Activated T-cell treated with anti-CD3 and anti-CD28 coated beads for 48 hours (primary cell): ENCODE measurements at places on chromosomes 12 and 14.

- no peak for DNase-seq
Measured at GRCh38 chr14:59245809-59246295, 57.4 kb downstream of the DAAM1 start.

DNA sequence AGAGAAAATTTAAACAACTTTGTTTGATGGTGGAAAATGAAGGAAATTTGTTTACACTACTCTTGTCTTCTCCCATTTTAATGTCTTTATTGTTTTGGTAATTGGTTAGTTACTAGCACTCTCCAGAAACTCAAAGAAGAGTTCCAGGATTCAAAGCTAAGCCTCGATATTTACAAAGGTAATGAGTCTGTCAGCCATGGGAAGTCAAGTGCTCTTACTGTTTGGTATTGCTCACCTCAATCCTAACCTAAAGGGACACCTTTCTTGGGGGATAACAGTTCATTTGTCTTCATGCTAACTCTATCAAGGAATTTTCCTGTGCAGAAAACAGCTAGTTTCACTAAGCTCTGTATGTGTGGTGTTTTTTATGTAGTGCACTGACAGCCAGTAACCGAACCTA lies 222.9 kb upstream of the LMO3 start:
- DNase-seq, result no peak

DNA sequence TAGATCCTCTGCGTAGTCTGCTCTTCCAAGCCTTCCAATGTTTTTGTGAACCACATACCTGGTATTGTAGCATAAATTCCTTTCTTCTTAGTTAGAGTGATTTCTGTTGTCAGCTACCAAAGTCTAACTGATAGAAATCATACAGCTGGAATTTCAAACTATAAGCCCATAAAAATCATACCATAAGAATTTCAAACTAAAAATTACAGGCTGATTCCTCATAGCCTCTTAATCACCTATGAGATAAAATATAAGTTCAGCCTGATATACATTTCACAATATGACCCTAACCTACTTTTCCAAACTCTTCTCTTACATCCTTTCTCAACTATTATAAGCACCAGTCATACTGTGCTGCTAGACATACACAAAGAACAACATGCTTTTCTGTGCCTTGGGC lies 64.8 kb downstream of the PTHLH start:
- no peak for DNase-seq

DNA sequence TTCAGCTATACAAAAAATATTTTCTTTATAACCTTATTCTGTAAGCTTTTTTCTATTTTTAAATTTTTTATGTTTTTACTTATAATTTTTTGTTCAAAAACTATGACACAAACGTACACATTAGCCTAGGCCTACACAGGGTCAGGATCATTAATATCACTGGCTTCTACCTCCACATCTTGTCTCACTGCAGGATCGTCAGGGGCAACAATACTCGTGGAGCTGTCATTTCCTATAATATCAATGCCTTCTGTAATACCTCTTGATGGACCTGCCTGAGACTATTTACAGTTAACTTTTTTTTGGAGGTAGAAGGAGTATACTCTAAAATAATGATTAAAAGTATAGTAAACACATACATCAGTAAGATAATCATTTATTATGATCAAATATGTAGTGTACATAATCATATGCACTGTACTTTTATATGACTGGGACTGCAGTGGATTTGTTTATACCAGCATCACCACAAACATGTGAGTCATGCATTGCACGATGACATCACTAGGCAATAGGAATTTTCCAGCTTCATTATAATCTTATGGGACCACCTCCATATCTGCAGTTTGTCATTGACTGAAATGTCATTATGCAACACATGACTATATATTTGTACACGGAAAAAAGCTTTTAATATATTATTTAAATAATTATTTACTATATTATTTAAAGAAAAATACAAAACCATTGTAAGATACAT lies 18.5 kb upstream of the PMCH start:
- no peak for DNase-seq

GRCh38 chr12:53218551-53219291 lies 11.7 kb upstream of the ITGB7 start:
- no peak for DNase-seq

- DNase-seq, result no peak
Measured at GRCh38 chr14:51666826-51667225, 15.1 kb downstream of the FRMD6 start.

DNA sequence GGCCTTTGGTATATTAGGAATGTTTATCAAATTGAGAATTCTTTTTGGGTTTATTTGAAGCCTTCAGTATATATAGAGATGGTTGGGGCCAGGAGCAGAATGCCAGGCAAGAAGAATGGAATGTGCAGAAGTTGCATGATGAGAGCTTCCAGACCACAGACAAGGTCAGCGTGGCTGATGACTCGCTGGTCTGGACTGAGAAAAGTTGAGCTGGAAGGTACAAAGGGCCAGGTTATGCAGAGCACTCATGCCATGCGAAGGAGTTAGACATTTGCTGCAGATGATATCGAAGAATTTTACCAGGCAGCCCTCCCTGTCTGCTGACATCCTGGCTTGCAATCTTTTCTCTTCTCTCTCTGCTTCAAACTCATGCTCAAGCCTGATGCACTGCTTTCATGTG lies 196.2 kb upstream of the ARHGAP5 start:
- no peak for DNase-seq

- no peak for DNase-seq
Measured at GRCh38 chr12:25825446-25825845, 133.0 kb upstream of the RASSF8 start.

DNA sequence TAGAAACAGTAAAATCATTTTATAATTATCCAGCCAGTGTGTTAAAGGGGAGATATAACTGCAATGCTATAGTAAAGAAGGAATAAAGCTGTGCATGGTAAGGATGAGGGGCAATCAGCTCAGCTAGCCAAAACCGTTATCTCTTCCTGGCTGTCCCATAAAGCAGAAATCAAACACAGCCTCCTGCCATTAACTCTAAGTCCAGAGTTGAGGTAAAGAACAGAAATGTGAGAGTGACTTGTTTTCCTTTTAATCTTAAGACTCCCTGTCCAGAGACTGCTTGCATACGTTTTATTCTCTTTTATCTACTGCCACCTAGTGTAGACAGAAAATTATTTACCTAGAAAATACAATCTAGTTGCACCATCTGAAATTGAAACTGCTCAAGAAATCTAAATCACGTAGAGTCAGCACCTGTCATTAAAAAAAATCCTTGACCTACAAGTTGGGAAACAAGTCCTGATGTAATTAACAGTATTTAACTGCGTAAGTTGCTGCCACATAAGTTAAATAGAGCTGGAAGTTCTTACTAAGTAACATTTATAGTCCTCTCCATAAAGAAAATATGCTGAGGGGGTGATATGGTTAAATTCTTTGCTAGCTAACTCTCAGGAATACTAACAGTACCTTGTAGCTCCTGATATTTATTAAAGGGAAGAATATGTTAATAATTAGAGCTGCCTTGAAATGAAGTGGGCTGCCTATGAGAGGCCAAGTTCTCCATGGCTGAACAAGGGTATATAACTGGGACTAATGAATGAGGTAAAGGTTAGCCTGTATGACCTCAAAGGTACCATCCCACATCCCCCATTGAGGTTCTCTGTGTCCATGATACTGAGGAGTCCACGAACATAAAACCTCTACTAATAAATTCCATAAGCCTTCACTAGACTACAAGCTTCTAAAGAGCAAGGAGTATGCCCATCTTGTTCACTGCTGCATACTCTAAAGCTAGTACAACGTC lies 62.7 kb downstream of the GALNT4 start:
- DNase-seq, result no peak

GRCh38 chr14:103549361-103550311 lies 12.8 kb downstream of the BAG5 start:
- DNase-seq, result no peak

DNA sequence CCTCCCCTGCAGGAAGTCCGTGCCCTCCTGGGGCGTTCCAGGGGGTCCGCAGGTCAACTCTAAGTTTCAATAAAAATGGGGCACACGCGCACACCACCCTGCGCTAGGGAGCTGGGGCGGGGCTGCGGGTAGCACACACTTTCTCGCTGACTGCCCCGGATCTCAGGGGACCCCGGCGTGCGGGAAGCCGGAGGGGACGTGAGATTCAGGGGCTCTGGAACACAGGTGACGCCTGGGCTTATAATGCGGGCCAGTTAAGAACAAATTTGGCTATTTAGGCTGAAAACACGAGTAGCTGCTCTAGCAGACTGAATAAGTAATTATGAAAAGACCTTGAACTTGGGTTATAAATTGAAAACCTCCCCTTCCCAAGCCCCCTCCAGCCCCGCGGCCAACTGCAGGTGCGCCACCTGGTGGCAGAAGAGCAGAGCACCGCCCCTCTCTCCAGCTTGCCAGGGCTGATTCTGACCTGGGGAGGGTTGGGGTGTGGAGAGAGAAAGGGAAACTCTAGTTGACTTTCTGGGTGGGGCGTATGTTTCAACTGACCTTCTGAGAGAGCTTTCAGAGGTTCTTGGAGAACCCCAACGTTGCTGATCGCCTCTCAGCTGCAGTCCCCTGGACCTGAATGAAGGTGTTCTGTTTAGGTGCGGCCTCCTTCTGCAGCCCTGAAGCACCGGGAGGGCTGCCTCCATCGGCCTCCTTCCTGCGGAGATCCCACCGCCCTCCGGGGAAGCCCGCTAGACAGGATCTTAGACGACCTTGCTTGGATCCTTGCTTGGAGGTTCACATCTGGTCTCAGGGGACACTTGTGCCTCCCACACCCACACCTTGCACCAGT lies 118.4 kb upstream of the EVL start:
- DNase-seq, result peak; percentile 37

DNA sequence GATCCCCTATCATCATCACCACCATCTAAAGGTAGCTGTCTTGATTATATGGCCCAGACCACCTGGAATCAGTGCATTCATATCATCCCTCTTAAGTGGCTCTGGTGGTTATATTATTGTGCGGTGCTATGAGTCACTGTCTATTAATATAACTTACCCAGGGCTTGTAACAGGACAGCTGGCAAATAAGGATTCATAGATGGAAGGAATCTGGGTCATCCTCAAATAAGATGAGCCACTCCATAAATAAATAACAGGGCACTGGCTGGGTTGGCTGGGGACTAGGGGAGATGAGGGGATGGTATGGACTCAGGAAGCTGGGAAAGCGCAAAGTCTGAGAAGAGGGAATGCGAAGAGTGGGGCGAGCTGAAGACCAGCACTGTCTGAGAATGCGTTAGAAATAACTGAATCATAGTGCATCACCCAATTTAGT lies 216.1 kb downstream of the NUAK1 start:
- DNase-seq, result no peak

GRCh38 chr14:73695997-73696396 lies 18.2 kb downstream of the PNMA1 start:
- no peak for DNase-seq

- DNase-seq, result no peak
Measured at GRCh38 chr12:98532687-98533304, 17.4 kb downstream of the TMPO start.
